ENCODE measurements at places on chromosomes 11 and 22.
A peak's percentile ranks its signal among the peaks of the same experiment; 100 is the strongest.

GRCh38 chr22:30574095-30574981, at the start of gene GAL3ST1:
GAL3ST1 (minus strand) TSS chr22:30574665; CDS start chr22:30557392, 17,273 bp downstream.
- no peak for DNase-seq

- DNase-seq, result no peak
Observed at GRCh38 chr11:45023065-45023365, 72.3 kb upstream of the TP53I11 start.

- peak; percentile 7 for DNase-seq
Observed at GRCh38 chr11:21142007-21142406, 472.6 kb downstream of the NELL1 start.

GRCh38 chr11:7251836-7252682, at the start of gene SYT9:
SYT9 (plus strand) TSS chr11:7251904; CDS start chr11:7252187, 283 bp downstream.
- DNase-seq, result no peak

DNA sequence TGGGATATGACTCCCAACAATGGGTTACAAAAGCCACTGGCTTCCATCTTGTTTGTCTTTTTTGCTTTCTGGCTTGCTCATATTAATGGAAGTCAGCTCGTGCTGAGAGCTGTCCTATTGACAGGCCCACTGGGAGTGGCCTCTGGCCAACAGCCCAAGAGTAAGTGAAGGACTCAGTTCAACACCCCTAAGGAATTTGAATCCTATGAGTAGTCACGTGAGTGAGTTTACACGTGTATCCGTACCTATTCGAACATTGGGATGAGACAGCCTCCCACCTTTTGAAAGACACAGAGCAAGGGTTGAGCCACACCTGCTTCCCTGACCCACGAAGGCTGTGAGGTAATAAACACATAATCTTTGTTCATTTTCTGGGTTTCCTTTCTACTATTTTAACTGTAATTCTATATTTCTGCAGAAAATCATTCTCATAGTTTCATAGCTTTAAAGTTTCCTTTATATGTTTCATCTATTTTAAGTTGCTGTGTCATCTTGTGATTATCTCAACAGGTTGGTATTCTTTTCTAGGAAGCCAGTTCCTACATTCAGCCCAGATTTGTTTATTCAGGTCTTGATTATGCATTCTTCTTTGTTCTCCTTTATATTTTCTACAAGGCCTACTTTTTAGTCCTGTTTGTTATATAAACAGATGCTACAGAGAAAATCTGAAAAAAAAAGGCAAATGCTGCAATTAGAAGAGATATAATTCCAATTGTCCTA, 802.3 kb downstream of the CNTN5 start:
- no peak for DNase-seq

Data from NAMALWA (cell line).